Subcutaneous adipose tissue (tissue), 4 donors: ENCODE measurements at places on chromosomes 16 and 17. TPM values are rescaled to one million over a fixed set of nuclear protein-coding genes. Genes with fewer than 3 reads are reported as not detected.

Gene SLC5A11
- not detected for total RNA-seq

Gene CLEC18A
- 3.0 TPM for total RNA-seq

Gene C17orf100
- total RNA-seq = not detected

Gene ZNF205
- total RNA-seq = 3.4 TPM

Gene TMEM100
- 45.9 TPM for total RNA-seq
